ENCODE measurements at places on chromosomes 7 and 10.

DNA sequence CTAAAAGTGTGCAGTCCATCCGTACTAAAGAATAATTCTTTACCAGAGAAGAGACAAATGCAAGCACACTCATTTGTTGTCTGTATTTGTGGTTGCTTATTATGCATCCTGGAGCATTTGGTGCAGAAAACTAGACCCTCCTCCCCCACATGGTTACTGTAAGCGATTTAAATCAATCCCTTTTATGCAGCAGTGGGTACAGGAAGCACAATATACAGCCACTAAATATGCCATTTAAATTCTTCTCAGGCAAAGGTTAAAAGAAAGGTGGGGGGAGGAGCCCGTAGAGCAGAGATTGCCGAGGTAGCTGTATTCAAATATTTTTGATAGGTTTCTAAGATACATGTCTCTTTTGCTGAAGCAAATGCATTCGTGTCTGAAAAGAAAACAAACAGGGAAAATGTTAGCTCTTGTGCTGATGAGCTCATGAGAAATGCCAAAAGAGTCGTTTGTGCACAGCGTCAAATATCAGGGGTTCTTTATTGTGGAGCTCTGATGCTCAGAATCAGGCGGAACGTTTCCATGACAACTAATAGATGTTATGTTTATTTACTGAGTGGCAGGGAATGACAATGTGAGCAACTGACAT is 131.3 kb upstream of the NPVF start:
- no peak for DNase-seq

DNA sequence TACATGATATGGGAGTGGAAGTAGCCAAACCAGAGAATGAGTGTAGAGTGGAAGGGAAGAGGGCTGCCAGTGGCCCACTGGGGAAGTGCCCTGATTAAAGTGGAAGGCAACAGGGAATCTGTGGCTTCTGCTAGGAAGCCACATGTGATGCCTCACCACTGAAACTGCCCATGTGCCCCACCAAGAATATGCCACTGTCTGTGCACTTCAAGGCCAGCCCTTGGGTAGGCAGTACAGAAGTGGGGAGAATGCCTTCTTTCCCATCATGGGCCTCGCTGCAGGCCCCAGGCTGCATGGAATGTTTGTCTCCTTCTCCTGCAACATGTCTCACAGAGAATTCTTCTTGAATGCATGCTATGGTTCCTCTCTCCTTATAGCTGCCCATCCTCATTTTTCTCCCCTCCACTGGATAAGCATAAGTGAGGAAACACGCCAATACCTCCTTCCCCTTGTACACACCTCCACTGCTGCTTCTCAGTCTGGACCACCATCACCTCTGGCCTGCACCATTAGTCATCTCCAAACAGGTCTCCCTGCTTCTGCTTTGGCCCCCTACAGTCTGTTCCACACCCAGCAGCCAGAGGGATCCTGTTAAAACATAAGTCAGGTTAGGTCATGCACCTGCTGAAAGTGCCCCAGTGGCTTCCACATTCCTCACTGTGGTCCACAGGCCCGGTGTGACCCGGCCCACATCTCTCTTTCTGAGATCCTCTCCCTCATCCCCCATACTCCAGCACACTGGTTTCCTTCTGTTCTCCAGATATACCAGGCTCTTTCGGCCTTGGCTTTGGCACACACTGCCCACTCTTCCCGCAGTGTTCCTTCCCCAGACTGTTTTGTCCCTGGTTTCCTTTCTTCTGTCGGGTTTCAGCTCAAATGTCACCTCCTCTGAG is 37.1 kb downstream of the SNX10 start:
- no peak for DNase-seq

DNA sequence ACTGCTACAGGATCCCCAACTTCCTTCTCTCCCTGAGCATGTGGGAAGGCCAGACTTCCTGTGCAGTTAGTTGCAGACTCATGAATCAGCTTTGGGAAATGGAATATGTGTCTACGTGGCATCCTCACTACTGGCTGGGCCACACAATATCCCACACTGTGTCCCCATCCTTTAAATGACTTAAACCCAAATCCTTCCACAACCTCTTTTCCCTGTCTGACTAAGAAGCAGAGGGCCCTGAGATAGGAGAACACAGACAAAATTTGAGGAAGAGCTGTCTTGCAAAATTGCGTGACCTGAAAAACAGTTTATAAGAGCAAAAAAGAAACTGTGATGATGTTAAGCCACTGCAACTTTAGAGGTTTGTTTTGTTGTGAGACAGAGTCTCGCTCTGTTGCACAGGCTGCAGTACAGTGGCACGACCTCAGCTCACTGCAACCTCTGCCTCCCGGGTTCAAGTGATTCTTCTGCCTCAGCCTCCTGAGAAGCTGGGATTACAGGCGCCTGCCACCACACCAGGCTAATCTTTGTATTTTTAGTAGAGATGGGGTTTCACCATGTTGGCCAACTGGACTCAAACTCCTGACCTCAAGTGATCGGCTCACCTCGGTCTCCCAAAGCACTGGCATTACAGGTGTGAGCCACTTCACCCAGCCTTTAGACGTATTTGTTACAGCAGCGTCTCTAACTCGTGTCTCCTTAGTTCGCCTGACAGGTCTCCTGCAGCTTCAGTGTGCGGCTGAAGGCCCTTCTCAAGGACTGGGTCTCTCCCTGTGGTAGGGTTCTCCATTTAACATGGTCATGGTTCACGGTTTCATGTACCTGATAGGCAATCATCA is 46.9 kb upstream of the SFMBT2 start:
- DNase-seq = no peak

DNA sequence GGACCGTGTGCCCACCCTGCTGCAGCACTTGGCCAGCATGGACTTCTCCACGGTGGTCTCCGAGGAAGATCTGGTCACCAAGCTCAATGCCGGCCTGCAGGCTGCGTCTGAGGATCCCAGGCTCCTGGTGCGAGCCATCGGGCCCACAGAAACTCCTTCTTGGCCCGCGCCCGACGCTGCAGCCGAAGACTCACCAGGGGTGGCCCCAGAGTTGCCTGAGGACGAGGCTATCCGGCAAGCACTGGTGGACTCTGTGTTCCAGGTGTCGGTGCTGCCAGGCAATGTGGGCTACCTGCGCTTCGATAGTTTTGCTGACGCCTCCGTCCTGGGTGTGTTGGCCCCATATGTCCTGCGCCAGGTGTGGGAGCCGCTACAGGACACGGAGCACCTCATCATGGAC is 1.4 kb downstream of the RBP3 start:
- DNase-seq = no peak

- DNase-seq = no peak
Observed at GRCh38 chr10:80878330-80878729, 340.6 kb downstream of the SH2D4B start.

DNA sequence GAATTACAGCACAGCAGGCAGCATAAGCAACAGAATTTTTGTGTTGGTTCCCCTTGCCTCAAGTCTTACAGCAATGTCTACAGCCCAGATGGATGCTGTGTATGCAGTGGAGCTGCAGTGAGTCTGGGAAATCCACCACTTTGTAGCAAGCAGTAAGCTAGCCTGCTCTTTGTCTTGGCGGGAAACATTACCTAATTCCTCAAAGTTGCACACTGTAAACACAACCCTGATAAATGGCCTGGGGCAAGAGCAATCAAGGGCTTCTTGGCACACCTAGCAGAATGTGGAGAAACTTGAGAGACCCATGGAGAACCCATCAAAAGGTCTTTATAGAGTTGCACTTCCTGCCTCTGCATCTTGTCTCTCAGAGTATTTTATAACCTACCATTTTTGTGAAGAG is 102.0 kb upstream of the FOXP2 start:
- no peak for DNase-seq

GRCh38 chr10:11783558-11783865 is 39.6 kb upstream of the PROSER2 start:
- no peak for DNase-seq

DNA sequence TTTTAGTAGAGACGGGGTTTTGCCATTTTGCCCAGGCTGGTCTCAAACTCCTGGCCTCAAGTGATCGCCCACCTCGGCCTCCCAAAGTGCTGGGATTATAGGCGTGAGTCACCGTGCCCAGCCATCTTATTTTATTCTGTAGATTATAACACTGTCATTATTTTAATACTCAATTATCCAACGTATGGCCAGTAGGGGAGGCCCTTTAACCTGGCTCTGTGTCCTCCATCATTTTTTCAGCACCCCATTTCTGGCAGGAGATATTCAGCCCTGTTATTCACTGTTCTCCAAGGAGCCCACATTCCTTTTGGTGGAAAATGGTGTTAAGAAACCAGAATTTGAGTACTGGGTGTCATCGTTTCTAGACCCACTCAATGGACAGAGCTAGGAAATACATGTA is 31.5 kb downstream of the PDSS1 start:
- no peak for DNase-seq

DNA sequence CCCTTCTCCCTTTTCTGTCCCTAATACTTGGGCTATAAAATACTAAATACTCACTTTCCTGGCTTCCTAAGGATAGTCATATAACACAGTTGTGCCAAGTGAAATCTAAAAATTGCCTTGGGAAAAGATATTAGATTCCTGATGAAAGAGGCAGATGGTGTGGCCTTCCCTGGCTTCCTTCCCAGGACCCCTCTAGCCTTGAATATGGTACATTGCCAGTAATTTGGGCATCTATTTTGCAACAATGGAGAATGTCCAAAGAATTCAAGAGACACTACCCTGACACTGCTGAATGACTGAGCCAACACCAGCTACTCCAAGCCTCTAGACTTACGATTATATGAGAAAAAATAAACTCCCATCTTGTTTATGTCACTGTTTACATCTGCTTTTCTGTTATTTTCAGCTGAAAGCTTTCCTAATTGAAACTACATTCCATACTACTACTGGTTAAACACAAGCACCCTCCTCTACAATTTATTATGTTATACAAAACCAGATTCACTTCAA is 17.9 kb downstream of the COPG2 start:
- no peak for DNase-seq

GRCh38 chr10:38038107-38038931 is 27.8 kb downstream of the ZNF33A start:
- DNase-seq = no peak

DNA sequence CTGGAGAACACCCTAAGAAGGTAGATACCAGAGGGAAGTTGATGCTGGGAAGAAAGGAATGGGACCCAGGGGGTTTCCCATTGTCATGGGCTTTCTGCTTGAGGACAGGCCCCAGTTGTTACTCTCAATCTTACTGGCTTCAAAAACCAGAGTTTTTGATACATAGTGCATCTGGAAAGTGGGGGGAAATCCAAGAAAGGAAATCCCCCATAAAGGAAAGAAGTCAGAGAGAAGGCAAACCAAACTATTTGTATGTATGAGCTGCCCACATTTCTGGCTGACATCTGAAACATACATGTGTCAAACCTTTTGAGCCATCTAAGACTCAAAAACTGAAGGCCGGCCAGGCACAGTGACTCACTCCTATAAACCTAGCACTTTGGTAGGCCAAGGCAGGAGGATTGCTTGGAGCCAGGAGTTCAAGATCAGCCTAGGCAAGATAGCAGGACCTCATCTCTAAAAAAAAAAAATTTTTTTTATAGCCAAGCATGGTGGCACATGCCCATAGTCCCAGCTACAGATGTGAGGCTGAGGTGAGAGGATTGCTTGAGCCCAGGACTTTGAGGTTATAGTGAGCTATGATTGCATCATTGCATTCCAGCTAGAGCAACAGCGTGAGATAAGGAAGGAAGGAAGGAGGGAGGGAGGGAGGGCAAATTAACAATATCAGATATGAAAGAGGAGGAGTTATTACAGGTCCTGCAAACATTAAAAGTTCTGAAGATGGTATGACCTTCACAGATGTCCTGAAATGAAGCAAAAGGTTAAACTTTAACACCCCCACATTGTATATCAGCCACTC is 6.7 kb upstream of the COA1 start:
- no peak for DNase-seq

DNA sequence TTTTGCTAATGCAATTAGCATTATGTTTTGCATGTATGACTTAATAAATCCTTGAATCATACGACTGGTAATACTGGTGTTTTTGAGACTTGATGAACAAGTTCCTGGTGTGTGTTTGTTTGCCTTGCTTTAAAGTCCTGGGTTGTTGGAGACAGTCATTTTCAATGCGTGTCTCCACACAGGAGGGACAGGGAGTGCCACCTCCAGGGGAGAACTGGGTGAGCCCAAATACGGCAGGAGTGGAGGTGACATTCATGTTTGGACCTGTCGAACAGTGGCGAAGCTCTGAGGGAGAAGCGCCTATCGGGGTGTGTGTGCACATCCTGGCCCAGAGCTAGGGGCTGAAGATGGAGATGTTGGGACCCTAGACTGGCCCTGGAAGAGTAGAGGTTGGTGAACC is 43.8 kb downstream of the DAGLB start:
- DNase-seq = no peak

GRCh38 chr7:8092140-8092539 is 123.5 kb downstream of the GLCCI1 start:
- DNase-seq = no peak

DNA sequence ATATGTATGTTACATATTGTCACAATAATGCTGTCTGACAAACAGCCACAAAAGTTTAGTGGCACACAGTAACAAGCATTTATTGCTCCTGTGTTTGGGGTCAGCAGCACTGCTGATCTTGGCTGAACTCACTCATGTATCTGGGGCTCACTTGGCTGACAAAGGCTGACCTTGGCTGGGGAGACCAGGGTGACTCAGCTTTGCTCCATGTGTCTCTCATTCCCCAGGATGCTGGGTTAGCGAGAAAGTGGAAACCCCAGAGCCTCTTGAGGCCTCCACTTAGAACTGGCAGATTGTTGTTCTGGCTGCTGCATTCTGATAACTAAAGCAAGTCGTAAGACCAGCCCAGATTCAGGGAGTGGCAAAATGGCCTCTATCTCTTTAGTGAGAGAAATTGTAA is 217.3 kb upstream of the HABP2 start:
- no peak for DNase-seq

DNA sequence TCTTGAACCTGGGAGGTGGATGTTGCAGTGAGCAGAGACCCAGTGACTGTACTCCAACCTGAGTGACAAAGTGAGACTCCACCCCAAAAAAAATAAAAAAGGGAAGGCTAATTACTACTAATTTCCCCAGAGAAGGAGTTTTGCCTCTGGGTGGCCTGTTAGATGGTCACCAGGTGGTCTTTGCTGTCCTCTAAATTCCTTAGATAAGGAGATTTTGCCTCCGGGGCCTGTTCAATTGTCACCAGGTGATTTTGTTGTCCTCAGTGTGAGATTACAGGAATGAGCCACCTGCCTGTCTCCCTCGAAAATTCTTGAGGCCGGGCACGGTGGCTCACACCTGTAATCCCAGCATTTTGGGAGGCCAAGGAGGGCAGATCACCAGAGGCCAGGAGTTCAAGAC is 24.4 kb upstream of the ZMIZ2 start:
- DNase-seq = no peak

DNA sequence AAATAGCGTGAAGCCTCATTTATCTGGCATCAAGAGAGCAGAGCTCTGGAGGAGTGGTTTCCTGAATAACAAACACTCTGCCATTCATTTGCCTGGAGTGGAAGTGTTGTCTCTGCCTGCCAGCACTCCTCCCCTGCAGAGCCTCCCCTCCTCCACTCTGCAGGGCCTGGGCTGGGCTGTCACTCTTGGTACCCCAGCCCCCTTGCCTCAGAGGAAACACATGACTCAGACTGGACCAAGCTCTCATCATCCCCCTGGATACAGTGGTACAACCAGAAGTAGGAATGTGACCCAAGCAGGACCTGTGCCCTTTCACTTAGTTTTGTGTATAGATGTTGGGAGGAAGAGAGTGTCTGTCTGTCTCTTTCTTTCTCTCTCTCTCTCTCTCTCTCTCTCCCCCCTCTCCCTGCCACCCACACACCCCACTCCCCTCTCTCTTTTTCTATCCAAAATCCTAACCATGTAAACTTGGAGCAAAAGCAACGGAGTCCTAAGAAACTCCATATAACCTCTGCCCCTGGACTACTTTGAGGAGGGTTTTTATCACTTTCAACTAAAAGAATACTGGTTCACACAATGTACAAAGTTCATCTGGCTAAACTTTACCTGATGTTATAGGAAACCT is 43.9 kb downstream of the DOCK4 start:
- DNase-seq = no peak

- DNase-seq = no peak
Observed at GRCh38 chr10:114810926-114811325, 10.7 kb upstream of the FHIP2A start.
